Urinary bladder (tissue), 4 donors: ENCODE measurements at places on chromosomes 16 and 17. TPM values are rescaled to one million over a fixed set of nuclear protein-coding genes. Genes with fewer than 3 reads are reported as not detected.

- DNase-seq = no peak
Observed at GRCh38 chr16:85416228-85417109, 196.7 kb upstream of the GSE1 start.

- no peak for DNase-seq
Observed at GRCh38 chr16:29994600-29995323, 655 bp downstream of the HIRIP3 start.

DNA sequence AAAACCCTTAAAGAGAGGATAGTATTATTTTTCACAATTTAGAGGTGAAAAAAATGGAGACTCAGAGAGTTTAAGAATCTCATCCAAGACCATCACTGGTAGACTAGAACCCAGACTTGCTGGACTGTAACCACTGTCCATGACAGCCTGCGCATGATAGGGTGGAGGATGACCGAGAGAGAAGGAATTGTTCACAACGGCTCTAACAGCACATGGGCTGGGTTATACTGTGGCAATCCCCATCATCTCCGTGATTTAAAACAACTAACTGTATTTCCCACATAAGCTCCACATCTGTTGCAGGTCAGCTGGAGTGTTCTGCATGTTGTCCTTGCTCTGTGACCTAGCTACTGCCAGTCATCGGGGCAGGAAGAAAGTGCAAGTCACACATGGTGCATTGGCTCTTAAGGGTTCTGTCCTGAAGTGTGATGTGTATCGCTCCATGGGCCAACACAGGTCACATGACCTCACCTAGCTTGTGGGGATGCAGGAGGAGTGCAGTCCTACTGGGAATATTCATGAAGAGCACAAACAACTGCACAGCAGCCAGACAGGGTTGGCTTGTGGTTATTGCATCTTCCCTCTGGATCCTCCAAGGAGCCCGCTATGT is 131.2 kb upstream of the MPHOSPH6 start:
- no peak for DNase-seq

GRCh38 chr16:27756206-27756970 is 206.4 kb downstream of the KATNIP start:
- no peak for DNase-seq

Gene MIF4GD
- total RNA-seq = 9.0 TPM

Gene TM4SF5
- not detected for total RNA-seq
